Kidney epithelial cell (primary cell): ENCODE measurements at places on chromosomes 16 and 17.

GRCh38 chr16:84084570-84085270, 32.0 kb downstream of the MBTPS1 start:
- DNase-seq = peak; percentile 44

- DNase-seq = no peak
These were observed 65.3 kb downstream of the SPECC1 start for GRCh38 chr17:20074489-20074888.

GRCh38 chr17:75624714-75625345, 8.4 kb upstream of the SMIM5 start:
- no peak for DNase-seq

GRCh38 chr16:85003725-85004586, 7.4 kb downstream of the ZDHHC7 start:
- DNase-seq = no peak

DNA sequence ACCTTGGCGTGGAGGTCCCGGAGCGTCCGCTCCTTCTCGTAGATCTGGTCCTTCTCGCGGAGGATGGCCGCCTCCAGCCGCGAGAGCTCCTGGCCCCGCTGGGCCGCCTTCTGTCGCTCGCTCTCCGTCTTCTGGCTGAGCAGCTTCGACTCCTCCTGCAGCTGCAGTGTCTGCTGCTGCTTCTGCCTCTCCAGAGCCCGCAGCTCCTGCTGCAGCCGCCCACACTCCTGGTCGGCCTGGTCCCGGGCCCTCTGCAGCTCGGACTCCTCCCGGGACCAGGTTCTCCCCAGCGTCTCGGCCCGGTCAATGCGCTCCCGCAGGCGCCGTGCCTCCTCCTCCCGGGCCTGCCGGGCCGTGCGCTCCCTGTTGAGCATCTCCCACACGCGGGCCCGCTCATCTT, 7.6 kb downstream of the CDK3 start:
- no peak for DNase-seq
